HT1080 (cell line): ENCODE measurements at places on chromosomes 2 and 18. TPM values are rescaled to one million over a fixed set of nuclear protein-coding genes. Genes with fewer than 3 reads are reported as not detected.
A peak's percentile ranks its signal among the peaks of the same experiment; 100 is the strongest.

DNA sequence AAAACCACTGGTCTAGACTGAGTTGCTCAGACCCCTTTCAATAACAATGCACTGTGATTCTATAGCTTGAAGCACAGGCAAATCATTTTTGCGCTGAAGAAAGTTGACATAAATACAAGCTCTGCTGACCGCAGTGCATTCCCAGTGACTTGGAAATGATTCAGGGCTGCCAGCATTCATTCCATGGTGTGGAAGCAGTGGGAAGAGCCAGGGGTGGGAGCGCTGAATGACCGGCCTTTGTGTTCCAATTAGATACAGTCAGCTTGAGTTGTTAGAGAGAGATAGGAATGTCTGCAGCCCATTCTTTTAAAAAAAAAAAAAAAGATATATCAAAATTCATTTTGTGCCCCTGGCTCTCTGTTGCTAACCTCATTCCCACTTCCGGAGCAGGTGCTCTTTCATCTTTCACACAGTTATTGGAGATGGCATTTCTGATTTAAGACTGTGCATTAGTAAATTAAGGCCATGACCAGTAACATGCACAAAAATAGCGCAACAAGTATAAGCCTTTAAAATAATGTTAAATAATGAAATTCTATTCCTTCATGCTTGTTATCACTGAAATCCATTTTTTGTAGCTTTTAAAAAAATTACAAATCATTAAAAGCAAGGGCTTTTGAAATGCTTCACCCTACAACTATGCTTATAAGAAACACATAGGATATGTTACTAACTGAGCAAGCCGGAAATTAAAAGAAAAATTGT is 59.4 kb upstream of the CTLA4 start:
- peak; percentile 96 for DNase-seq

DNA sequence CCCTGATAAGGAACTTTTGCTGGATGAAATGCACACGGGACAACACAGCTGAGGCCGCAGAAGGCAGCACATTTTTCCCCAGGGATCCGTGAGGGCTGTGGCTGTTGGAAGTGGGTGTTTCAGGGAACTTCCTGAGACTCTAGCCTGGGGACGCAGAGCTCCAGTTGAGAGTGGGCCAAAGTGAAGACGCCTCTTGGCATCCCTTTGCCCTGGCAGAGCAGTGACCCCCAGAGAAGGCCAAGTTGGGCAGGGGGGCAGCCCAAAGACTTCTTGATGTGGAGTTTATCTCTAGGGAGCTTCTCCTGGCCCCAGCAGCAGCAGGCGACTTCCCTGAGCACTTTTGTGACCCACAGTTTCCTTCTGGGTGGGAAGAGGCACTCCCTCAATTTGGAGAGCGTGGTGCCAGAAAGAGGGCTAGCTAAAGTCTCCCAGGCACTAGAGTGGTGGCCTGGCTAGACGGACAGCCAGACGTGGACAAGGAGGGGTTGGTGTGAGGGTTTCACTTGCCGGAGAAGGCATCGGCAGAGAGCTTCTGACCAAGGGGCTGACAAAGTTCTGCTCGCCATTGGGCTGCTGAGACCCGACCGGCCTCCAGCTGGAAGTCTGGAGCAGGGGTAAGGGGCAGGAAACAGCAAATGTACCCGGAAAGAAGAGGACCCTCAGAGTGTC is 108.8 kb downstream of the ACKR3 start:
- DNase-seq, result no peak

GRCh38 chr18:23207191-23207955 is 72.1 kb downstream of the CABLES1 start:
- peak; percentile 81 for DNase-seq

DNA sequence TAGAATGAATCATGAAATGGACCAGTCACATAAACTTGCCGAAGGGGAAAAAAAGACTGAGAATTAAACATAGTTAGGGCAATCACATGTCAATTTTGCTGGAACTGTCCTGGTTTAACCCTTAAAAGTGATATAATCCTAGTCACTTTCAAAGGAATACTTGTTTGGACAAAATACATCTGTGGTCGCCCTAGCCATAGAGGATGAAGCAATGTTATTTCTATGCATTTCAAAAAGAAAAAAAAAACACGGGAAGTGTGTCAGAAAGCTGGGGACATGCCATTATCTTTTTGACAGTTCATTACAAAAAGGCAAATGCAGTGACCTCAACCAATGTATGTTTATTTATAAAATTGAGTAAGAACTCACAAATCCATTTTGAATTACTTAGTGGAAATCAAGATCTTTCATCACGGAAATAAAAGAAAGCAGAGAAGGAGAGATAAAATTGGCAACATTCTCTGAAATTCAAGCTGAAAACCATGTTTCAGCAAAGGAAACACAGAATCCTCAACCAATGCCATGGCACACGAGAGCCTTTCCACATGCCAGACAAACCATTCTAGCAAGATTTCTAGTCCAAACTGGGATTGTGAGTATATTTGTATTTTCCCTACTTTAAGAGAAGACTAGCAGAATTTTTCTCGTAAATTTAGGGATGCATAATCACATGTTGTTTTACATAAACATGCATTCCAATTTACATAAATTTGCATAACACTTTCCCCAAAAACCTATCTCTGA is 854.3 kb upstream of the ACVR2A start:
- peak; percentile 40 for DNase-seq

GRCh38 chr2:177287814-177288213 is 23.3 kb upstream of the NFE2L2 start:
- no peak for DNase-seq

DNA sequence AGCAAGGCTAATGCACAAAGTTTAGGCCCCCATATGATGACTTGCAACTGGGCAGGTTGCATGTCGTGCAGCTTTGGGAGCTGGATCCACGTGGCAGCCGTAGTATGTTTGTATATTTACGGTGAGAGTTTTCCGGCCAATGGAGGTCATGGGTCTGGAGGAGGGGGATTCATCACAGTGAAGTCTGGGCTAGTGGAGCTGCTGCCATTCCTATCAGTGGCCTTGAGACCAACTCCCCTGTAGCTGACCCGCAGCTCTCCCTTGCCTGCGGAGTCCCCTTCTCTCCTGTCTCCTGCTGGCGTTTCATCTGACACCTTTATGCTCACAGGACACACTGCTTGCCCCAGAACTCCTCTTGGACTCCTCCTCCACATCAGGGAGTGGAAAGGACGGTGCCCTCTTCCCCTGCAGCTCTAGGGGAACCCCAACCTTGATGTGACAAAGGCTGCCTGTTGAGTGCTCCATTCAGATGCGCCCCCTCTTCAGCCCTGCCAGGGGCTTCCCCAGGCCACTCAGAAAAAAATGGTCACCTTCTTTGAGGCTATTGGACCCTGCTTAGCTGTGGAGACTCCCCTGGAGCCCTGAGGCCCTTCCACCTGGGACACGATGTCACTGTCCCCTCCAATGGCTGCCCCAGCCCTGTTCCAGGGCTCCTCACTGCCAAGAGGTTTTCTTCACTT is 121.7 kb downstream of the PXDN start:
- DNase-seq, result no peak

GRCh38 chr2:217327953-217328621 is 468.2 kb upstream of the TNP1 start:
- no peak for DNase-seq

GRCh38 chr2:240208096-240208495 is 67.6 kb upstream of the OTOS start:
- no peak for DNase-seq

The LRRTM4 gene
- total RNA-seq, result 0.03 TPM in 1 of 2 replicates, not detected in the other

The TMBIM1 gene
- 78.7 and 93.7 TPM in 2 replicates for total RNA-seq

The PAX8 gene
- total RNA-seq, result 5.9 and 11.3 TPM in 2 replicates

The RAB12 gene
- 40.9 and 45.4 TPM in 2 replicates for total RNA-seq
